ENCODE measurements at places on chromosomes 5 and 9.

- peaks cover 7% of the 10 kb centered on the region for H3K36me3 ChIP-seq
- H3K4me3 ChIP-seq: no peak overlapping the region
- H3K27me3 ChIP-seq: no peaks in the 10 kb centered on the region
- no peaks in the 10 kb centered on the region for H3K4me1 ChIP-seq
- no peak for DNase-seq
Observed at GRCh38 chr9:96554801-96555566, 64.7 kb downstream of the CDC14B start.

DNA sequence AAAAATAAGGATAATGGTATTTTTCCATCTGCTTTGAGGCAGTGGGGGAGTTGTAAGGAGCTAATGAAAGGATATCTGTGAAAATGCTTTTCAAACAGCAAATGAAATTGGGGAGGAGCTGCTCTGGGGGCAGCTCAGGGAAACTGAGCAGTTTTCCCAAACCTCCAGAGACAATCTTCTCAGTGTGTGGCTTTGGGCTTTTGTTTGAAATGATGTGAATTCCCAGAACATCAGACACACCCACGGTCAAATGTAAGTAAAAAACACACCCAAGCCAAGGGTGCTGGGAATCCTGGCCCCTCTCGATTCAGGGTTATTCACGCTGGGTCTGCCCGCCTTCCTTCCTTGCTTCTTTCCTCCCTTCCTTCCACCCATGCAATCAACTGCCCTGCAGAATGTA, 512.6 kb downstream of the BNC2 start:
- no peaks in the 10 kb centered on the region for H3K36me3 ChIP-seq
- no peaks in the 10 kb centered on the region for H3K4me1 ChIP-seq
- DNase-seq: no peak
- H3K27ac ChIP-seq: no peak overlapping the region

DNA sequence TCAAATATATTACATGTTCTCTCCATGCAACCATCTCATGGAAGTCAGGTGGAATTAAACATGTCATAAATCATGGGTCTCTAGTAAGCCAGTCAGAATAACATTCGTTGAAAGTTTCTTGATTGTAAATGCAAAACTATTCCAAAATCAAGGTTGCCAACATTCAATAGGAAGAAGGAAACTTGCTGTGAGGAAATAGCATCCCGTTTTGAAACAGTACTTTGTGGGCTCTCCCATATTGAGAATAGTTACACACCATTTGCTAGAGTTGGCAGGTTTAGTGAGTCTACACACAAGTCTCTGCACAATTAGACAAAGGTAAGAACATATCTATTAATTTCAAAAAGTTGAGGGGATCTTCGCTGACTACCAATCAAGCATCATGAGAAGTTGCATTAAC, 338.5 kb downstream of the GLIS3 start:
- no peak overlapping the region for H3K27ac ChIP-seq
- DNase-seq: no peak
- no peaks in the 10 kb centered on the region for H3K4me1 ChIP-seq
- H3K4me3 ChIP-seq: no peak overlapping the region

- no peaks in the 10 kb centered on the region for H3K36me3 ChIP-seq
- DNase-seq: no peak
- H3K27ac ChIP-seq: no peak overlapping the region
Observed at GRCh38 chr9:29212397-29213387, 1639.4 kb upstream of the C9orf72 start.

DNA sequence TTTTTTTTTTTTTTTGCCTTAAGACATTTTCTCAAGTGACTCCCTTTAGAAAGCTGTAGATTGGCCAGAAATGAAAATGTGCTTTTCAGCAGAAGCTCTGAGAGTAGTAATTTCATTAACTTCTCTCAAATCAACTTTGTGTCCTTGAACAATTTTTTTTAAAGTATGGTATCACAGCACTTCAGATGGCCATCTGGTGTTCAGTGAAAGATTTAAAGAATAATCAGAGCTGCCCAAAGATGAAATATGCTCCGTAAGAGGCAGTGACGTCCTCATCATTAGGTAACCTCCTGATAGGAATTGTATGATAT, 43.0 kb upstream of the PCAT7 start:
- no peaks in the 10 kb centered on the region for H3K27me3 ChIP-seq
- no peaks in the 10 kb centered on the region for H3K4me1 ChIP-seq
- no peaks in the 10 kb centered on the region for H3K36me3 ChIP-seq
- no peak overlapping the region for H3K27ac ChIP-seq

DNA sequence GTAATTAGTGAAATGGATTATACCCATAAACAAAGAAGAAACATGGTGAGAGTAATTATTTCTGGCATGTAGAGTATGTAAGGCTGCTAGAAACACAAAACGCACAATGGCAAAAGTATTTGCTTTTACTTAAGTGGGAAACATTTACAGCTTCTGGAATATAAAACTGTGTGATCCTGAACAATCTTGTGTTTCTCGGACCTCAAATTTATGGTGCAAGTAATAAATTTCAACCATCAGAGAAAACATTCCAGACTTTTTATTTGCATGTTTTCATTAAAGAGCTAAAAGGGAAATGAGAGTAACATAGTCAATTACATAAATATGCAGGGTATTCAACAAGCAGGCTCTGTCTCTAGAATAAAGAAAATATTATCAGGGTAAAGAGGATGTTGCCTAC, 17.2 kb upstream of the PRR16 start:
- no peaks in the 10 kb centered on the region for H3K4me1 ChIP-seq
- no peak for DNase-seq
- no peaks in the 10 kb centered on the region for H3K36me3 ChIP-seq

GRCh38 chr9:38207247-38207778, 138.3 kb upstream of the SHB start:
- no peaks in the 10 kb centered on the region for H3K27me3 ChIP-seq
- H3K36me3 ChIP-seq: no peaks in the 10 kb centered on the region
- no peak overlapping the region for H3K27ac ChIP-seq
